Memory B cell (primary cell): ENCODE measurements at places on chromosomes 1 and 21.

DNA sequence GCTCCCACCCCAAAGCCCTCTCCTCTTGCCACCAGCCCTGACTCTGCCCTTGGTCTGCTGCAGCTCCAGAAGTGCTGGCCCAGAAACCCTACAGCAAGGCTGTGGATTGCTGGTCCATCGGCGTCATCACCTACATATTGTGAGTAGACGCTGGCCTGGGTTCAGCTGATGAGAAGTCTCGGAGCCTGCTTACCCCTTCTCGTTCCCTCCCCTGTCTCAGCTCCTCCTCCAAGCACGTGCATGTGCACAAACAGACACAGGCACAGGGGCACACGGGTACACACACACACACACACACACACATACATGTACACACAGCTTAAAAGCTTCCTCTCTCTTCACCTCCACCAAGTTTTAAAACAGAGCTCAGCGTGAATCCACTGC lies 24.3 kb downstream of the CAMK1G start:
- DNase-seq: no peak

GRCh38 chr21:46250146-46250725 lies 21.7 kb upstream of the LSS start:
- DNase-seq: no peak

GRCh38 chr1:94597701-94598100 lies 56.1 kb upstream of the F3 start:
- DNase-seq: no peak

DNA sequence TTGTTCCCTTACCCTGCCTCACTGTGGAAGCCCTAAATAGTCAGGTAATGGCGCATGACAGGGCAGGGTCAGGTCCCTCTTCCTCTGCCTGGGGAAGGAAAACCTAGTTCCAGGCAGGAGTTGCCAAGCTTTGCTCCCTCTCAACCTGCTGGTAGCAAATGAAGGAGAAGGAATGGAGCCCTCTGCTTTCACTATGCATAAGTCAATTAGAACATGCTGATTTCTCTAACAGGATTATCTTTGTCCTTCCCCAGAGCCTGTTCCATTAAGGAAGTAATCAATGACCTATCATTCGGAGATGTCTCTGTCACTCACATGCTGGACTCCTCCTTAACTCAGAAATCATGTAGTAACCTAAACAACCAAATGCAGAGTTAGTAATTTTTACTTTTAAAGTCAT lies 161.8 kb upstream of the NFIA start:
- no peak for DNase-seq

GRCh38 chr1:31228986-31229385 lies 10.7 kb downstream of the NKAIN1 start:
- DNase-seq: no peak

DNA sequence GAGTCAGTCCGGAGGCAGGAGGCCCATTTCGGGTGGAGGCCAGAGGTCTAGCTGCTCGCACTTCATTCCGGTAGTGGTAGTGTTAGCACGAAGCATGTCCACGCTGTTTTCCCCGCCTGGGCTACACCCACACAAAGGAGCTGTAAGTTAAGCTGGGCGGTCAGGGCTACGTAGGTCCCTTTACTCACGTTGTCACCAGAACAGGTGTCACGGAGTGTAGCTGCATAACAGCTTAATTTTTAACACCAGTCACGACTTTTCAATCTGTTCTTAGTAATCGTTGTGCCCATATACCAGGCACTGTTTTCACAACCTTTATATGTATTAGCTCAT lies 15.6 kb downstream of the HLX start:
- no peak for DNase-seq

- no peak for DNase-seq
Measured at GRCh38 chr1:205056188-205056611, 13.2 kb downstream of the CNTN2 start.

- no peak for DNase-seq
Measured at GRCh38 chr1:235304549-235305451, 23.2 kb downstream of the ARID4B start.

DNA sequence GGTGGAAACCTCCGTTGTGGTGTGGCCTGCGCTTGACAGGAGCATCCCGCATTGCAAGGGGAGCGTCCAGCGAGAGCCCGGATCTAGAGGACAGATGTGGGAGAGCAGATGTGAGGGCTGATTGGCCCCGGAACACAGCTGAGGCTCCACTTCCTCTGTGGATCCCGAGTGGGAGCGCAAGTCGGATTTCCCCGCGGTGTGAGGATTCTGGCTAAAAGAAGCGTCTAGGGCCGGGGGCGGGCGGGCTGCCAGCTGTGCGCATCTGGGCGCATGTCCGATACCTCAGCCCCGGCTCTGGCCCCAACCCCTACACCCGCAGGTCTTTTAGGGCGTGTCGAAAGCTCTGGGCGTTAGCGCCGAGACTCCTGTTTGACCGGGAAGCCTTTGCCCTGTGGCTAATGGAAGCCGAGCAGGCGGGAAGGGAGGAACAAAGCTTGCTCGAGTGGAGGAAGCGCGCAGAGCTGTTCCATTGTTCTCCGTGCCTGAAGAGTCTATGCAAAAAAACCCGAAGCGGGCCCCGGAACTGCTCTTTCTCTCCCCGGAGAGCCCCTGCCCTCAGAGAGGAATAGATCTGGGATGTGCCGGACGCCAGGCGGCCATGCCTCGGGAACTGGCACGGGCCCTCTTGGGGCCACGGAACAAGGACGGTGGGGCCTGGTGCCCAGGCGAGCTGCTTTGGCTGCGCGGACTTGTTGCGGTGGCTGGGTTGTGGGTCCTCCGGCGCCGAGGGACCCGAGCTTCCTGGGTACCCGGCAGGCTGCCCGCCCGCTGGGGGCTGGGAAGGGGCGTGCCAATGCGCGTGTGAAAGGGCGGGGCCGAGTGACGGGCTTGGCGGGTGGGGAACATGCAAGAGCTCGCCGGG lies 111.1 kb downstream of the NAV1 start:
- no peak for DNase-seq

DNA sequence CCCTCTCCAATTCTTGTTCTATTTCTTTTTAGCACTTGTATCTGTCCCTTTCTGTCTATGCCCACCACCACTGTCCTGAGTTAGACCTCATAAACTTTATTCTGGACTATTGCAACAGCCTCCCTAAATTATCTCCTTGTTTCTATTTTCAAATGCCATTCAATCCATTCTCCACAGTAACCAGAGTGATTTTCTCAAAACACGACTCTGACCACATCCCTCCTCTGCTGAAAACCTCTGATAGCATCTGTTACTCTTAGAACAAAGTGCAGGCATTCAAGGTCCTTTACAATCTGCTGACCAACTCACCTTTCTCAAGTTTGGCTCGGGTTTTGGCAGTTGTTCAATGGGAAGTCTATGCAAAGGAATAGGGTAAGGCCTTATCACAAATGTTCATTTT lies 22.8 kb upstream of the GPX7 start:
- DNase-seq: no peak

- DNase-seq: no peak
Measured at GRCh38 chr1:69213644-69214043, 354.1 kb upstream of the LRRC7 start.

- no peak for DNase-seq
Measured at GRCh38 chr1:35544976-35545375, 12.2 kb downstream of the KIAA0319L start.

DNA sequence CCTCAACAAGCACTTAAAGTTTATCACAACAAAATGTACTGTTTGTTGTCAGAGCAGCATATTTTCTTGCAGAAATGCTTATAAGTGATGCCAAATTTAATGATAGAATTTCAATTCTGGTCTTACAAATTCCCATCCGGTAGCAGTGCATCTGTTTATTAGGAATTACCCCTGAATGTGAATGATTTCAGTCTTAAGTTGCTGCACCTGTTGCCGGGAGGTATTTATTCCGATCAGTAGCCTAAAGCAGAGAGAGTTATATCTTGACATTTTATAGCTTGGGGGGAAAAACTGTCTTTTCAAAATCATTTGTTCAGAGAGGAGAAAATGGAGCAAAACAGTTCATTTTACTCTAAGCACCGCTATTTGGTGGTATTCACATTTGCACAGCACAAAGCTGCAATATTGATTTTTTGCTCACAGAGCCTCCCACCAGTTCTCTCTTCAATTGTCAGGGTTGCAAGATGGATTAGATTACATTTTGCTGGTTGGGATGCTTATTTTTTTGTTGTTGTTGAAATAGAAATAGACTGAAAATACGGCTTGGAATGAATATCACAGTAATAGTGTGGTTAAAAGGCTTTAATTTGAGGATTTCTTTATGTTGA lies 98.6 kb downstream of the ADGRL2 start:
- DNase-seq: no peak

GRCh38 chr1:54575605-54576290 lies 27.7 kb downstream of the ACOT11 start:
- no peak for DNase-seq

GRCh38 chr1:7640920-7641585 lies 130.0 kb upstream of the VAMP3 start:
- no peak for DNase-seq

DNA sequence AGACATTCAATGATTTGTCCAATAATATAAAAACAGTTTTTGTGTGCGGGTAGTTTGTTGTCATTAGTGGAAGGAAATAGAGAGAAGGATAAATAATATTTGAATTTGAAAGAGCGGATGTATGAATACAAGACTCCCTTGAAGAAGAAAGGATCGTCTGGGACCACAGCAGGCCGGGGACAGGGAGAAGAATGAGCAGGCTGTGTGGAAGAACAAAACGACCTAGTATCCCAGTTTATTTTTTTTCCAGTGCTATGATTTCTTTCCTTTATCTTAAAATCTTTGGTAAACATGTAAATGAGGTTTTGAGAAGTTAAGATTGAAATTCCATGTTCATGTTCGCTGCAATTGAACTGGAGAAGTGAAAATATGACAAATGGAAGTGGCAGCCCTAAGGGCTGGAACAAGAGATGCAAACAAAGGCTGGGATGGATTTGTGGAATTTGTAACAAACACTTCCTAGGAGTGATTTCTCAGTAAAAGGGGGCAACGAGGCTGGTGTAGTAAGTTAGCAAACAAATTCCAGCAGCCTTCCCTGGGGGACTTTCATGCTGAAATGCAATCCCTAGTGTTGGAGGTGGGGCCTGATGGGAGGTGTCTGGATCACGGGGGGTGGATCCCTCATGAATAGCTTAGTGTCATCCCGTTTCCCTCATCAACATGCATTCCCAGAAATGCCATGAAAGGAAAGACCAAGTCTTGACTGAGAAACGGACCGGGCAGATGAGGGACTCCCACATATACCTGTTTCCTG lies 10.2 kb upstream of the IFI16 start:
- DNase-seq: no peak

DNA sequence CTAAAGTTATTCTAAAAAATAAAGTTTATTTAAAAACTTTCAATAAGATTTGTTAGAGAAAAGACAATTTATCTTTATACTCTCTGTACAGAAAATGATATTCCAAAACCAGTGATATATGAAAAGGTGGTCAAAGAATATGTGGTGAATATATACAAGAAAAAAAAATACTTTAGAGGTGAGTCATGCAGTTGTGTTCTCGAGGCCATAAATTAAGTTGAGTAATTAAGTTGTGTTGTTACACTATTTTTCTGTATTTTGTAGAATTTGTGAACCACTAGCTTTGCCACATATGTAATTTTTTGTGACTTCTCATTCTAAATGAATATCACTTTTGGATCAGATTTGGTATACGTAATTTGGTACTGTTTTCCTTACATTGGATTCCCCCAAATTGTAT lies 23.6 kb upstream of the DUSP10 start:
- no peak for DNase-seq

DNA sequence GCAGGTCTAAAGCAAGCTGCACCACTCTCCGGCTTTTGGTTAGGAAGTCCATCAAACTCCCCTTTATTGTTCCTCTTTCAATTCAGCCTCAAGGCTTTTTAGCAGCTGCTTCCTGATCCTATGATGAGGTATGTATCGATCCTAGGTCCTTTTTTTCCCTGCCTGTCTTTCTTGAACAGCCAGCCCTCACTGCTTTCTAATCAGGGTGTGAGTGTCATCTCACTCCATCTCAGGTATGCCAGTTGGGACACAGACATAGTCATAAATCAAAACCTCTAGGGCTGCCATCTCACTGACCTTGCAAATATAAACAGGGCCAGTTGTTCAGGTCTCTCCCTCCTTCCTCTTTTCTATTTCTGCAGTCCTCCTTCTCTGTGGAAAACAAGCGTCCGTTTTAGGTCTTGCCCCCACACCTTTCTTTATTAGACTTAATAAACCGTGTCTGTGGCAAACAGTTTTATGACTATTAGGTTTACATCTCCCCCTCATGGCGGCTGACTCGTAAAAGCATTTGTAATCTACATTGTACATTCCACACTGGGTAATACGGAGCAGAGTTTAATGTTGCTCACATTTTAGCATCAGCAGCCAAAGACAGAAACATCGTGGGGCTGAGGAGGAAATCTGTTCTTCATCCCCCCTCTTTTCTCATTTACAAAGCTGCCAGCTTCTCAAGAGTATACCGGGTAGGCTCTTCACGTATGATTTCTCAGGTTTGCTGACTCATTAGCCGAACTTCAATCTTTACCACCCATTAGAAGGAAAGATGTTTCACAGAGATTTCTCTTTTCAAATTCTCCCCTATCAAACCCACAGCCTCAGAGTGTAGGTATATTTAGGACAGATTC lies 11.6 kb downstream of the STYXL2 start:
- DNase-seq: no peak

- DNase-seq: no peak
Measured at GRCh38 chr1:119086830-119087229, 53.6 kb downstream of the WARS2 start.

DNA sequence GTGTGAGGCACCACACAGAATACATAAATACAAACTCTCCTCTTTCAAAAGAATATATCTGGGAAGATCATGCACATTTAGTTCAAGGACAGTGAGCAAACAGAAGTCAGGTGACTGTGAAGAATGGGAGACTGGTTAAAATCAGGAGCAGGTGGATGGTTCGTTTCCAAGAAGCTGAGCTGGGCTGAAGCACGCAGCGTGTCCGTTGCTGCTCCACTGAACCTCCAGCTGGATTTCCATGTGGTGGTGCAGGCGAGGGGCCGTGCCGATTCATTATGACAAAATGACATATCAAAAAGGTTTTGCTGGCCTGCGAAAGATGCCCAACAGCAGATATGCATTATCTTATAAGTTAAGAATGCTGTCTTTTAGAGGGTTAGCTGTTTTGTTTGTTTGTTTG lies 66.0 kb downstream of the OLIG1 start:
- no peak for DNase-seq

DNA sequence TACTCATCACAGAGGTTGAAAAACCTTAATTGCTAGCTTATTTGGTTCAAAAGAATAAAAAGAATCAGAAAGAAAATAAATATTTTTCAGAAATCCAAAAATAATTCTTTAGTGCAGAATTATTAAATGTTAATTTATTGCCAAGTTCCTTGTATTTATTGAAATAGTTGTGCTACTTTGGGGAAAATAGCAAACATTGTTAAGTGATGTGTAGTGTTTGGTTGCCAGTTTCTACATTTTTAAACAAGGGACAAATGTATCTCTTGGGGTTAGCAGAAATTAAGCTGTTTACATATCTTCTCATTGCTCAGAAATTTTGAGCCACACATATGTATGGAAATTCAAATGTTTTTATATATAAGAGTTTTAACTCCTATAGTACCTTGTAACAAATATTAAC lies 775.0 kb downstream of the USP25 start:
- DNase-seq: no peak
